ENCODE measurements at places on chromosomes 12 and 14.

GRCh38 chr12:62693376-62694050, 226.9 kb downstream of the MON2 start:
- DNase-seq = no peak

DNA sequence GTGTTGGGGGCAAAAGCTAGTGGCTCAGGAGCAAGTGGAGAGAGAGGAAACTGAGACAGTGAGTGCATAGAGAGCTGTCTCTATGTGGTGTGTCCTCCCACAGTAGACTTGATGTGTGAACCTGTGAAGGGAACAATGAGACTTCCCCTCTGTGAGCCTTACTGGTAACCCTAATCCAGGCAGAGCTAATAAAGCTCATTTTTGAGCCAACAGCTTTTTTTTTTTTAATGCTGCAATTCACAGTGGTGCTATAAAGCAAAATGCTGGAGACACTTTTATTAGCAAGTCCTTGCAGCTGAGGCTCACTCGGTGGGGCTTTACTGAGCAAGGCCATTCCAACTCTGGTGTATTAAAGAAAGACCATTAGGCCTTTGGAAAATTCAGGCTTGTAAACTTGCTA, 26.9 kb downstream of the FBXW8 start:
- no peak for DNase-seq

DNA sequence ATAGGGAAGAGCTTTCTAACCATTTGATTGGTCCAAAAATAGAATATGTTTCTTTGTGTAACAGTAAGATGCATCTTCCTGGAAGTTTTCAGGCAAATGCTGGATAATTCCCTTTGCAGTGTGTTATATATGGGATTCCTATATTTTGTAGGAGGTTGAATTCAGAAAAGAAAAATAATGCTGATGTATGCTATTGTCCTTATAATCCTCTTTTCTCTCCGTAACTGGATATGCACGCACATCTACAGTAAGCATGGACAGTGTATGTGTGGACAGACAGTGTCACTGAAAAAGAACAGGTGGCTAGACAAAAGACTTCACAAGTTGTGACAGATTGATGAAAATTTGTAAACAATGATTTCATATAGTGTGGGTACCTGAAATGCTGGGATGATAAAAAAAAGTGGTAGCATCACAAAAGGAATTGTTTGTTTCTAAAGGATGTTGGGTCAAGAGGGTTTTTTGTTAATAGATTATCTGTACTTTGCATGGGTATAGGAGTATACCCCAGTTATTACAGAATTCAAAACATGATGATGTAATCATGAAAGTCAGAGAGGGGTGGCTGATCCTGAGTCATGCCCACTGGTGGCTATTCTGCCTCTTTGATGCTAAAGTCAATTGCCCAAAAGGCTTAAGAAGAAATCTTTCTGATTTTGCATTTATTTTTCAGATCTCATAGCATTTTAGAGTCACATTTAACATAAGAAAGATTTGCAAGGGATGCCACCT, 160.7 kb upstream of the TMTC1 start:
- no peak for DNase-seq

- no peak for DNase-seq
Measured at GRCh38 chr12:51244269-51244668, 5.6 kb downstream of the DAZAP2 start.

DNA sequence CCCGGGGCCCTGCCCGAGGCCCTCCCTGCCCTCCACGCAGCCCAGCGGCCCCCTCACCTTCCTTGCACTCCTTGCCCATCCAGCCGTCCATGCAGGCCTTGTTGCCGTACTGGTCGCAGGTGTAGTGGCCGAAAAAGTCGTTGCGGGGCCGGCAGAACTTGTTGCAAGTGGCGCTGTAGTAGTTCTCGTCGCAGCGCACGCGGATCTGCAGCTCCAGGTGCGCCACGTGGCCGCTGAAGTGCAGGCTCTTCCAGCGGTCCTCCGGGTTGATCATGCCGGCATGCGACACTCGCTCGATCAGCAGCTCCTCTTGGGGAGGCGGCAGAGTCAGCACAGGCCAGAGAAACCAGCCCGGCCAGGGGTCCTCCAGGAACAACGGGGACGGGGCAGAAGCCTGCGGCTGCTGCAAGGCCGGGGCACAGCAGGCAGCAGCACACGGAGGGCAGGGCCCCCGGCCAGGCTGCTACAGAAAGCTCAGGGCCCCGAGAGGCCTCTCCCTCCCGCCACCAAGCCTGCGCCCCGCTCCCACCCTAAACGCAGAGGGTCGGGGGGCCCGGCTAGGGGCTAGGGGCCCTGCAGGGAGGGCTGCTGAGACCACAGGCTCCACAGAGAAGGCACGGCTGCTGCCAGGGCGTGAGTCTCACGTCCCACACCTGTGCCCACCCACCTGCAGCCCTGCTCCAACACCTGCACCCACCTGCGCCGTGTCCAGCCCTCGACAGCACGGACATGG, 12.7 kb downstream of the JAG2 start:
- no peak for DNase-seq

DNA sequence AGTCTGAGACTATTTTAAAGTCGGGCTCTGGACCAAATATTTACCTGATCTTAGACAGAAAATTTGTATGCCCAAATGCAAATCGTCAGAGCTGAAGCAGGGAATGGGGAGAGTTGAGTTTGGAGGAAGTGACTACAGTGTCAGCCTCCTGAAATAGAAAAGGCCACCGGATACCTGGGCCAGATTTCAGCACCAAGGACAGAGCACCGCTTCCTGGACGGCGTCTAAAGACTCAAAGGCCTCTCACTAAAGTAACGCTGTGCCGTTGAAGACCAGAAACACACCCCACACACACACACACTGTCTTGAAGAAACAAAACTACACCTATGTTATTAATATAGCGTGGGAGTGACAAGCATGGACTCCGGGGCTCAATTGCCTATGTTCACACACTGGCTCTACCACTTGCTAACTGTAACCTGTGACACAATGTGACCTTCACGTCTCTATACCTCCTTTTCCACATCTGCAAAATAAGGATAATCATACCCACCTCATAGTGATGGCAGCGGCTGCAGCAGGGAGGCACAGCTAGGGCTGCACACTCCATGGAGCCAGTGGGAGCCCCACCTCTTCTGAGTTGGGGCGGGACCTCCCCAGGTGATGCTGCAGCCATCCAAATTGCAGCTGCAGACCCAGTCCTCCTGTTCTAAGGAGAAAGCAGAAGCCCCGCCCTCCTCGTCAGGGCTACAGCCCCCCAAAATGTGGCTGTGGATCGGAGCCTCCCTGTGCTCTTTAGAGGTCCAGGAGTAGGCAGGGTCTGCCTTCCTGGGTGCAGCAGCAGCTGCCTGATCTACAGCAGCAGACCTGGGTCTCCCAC, 35.6 kb downstream of the KRT76 start:
- peak; percentile 69 for DNase-seq
